H7 (cell line): ENCODE measurements at places on chromosomes 11 and 22. TPM values are rescaled to one million over a fixed set of nuclear protein-coding genes. Genes with fewer than 3 reads are reported as not detected.

OR51B4 gene
- total RNA-seq = not detected in 2 replicates

NEFH gene
- total RNA-seq = 1.0 and 2.0 TPM in 2 replicates

CABP7 gene
- total RNA-seq = 0.11 TPM in 1 of 2 replicates, not detected in the other

BRD1 gene
- 24.9 and 29.5 TPM in 2 replicates for total RNA-seq

ISX gene
- total RNA-seq = not detected in 2 replicates

DNA sequence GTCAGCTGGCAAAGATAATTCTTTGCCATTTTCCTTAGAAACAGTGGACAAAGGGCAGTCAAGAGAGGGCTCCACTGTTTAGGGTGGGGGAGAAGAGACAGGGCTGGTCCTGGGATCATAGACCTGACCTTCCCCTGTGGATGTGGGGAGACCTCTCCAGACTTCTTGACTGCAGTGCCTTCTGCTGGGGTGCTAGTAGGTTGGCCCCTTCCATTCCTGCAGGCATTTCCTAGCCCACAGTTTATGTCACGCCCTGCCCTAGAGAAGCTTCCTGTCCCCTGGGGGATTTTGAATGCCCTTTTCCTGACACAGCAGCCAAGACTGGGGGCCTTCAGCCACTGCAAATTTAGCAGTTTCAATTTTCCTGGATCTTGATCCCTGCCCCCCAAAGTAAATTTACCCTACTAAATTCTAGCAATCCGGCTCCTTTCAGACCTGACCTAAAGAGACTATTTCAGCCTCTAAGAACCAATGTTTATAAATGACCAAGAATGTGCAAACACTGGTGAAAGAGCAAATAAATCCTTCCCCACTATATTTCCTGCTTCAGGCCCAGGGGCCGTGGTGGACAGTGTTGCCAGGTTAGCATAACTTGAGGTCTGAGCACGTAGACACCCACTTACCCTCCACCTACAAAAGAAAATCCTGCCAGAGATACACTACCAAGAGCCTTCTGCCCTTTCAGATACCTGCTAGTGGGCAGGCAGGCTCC is 58.4 kb downstream of the PPFIBP2 start:
- peak; percentile 33 for DNase-seq

- no peak for DNase-seq
Observed at GRCh38 chr11:115279813-115280761, 224.1 kb downstream of the CADM1 start.

- no peak for DNase-seq
Observed at GRCh38 chr11:74443071-74443864, 24.1 kb downstream of the KCNE3 start.

GRCh38 chr11:115672412-115672811 is 168.2 kb upstream of the CADM1 start:
- no peak for DNase-seq

GRCh38 chr22:41485033-41485432 is 16.1 kb downstream of the ACO2 start:
- no peak for DNase-seq

DNA sequence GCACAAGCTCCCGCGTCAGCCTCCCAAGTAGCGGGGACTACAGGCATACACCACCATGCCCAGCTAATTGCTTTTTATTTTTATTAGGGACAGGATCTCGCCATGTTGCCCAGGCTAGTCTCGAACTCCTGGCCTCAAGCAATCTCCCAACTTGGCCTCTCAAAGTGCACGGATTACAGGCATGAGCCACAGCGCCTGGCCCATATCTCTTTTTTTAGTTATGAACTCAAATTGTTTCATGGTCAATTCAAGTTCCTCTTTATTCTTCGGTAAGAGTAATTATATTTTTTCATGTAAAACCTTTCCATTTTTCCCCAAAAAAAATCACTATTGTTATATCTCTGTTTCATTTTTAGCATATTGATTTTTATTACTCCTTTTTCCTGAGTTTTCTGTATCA is 25.5 kb downstream of the FCHSD2 start:
- DNase-seq = no peak

DNA sequence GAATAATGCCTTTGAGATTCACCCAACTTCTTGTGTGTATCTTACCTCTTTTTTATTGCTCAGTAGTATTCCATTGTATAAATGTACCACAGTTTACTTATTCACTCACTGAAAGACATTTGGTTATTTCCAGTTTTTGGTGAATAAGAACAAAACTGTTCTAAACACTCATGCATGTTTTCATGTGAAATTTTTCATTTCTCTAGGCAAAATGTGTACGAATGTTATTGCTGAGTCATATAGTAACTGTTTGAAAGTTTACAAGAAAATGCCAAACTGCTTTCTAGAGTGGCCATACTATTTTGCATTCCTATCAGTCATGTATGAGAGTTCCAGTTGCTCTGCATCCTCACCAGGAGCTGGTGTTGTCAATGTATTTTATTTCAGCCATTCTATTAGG is 8.8 kb upstream of the EMSY start:
- DNase-seq = no peak

DNA sequence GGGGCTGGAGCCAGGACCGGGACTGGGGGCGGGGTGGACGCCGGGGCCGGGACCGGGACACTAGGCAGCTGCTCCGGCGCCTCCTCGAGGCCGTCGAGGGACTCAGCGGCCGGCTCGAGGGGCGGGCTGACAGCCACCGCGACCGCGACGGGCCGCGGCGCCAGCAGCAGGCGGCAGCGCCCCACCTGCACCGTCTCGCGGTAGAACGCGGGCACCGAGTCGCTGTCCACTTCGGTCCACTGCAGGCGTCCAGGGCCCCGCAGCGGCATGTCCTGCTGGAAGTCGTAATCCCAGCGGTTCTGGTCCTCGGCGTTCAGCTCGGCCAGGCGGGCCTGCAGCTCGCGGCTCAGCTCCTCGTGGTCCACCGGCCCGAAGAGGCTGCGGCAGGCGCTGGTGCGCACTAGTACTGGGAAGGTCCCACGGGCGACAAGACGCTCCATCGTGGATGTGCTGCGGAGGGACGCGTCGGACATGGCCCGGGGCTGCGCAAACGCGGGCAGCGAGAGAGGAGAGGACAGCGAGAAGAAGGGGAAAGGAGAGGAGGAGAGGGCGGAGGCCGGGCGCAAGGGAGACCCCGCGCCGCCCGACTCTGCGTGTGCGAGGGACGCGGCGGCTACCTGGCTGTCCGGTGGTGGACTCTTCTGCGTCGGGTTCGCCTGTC is 428 bp downstream of the CDKN1C start:
- peak; percentile 94 for DNase-seq

GRCh38 chr11:33323421-33323820 is 66.2 kb downstream of the HIPK3 start:
- DNase-seq = no peak

- DNase-seq = no peak
Observed at GRCh38 chr11:110096496-110096895, 3.3 kb downstream of the ZC3H12C start.

GRCh38 chr11:88886796-88887195 is 179.0 kb downstream of the GRM5 start:
- peak; percentile 0 for DNase-seq

- DNase-seq = no peak
Observed at GRCh38 chr11:60127311-60127811, 38.9 kb downstream of the MS4A2 start.

- DNase-seq = no peak
Observed at GRCh38 chr11:122516686-122517085, 138.8 kb upstream of the UBASH3B start.
